Stimulated activated CD4-positive, alpha-beta T cell treated with anti-CD3 and anti-CD28 coated beads, Interleukin-4, amount 100 ng/mL, for 24 hours (primary cell): ENCODE measurements at places on chromosomes 3 and 15.

DNA sequence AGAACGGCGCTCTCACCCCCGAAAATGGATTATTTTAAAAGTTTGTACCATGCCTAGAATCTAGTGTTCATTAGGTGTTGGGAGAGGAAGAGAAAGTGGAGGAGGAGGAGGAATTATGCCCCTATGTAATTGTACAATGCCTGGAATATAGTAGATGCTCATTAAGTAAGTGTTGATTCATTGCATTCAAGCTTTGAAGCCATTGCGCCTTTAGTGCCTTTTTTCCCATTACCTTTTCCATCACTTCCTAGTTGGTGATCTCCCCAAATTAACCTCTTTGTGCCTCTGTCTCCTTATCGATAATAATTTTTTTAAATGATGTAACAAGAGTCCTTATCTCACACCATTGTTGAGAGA is 220.7 kb upstream of the PRICKLE2 start:
- no peak for DNase-seq

DNA sequence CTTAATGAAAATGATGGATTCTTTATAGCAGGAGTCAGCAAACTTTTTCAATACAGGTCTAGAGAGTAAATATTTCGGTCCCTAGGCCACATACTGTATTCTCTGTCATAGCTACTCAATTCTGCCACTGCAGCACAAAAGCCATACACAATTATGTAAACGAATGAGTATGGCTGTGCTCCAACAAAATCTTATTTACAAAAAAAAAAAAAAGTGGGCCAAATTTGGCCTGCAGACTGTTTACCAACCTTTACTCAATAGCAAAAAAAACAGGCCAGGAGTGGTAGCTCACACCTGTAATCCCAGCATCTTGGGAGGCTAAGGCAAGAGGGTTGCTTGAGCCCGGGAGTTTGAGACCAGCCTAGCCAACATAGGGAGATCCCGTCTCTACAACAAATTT is 41.1 kb downstream of the TTBK2 start:
- no peak for DNase-seq

DNA sequence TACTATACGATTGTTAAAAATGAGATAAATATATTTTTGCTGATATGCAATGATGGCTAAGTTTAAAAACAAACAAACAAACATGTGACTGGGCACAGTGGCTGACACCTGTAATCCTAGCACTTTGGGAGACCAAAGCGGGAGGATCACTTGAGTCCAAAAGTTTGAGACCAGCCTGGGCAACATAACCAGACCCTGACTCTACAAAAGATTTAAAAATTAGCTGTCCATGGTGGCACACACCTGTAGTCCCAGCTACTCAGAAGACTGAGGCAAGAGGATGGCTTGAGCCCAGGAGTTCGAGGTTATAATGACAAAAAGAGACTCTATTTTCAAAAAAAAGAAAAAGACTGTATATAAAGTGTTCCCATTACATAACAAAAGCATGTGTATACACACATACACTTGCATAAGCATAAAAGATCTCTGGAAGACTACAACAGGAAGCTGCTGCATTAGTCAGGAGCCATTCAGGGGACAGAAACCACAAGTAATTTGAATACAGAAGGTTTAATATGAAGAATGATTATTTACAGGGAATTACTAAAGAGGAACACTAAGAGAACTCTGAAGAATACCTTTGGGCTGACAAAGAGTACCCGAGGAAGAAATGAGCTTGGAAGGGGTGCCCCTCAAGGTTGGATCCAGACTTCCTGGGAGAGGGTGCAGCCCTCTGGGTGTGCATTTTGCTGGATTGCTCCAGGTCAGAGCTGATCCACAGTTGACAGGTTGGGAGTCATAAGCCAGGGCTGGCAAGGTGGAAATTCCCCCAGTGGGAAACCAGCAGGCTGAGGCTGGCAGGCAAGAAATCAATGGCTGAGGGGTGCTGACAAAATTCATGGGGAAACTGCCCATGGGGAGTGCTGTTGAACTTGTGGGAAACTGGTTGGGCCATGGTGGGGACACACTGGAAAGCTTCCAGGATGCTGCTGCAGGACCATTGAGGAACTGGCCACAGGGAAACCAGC is 9.3 kb upstream of the TM4SF18 start:
- DNase-seq, result no peak

DNA sequence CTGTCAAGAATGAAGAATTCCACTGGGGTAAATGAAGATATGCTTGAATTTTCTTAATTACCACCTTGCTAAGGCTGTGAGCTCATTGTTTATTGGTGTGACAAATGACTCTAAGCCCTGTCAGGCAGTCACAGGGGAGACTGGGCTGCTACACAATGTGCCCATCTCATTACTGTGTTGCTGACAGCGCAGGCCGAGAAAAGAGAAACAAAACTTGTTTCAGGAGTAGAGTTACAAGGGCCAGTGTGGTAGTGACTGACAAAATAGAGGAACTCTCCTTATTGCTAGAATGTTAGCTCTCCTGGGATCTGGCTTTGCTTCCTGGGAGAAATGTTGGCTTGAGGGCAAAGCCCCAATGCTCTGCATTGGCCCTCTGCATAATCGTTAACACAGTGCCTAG is 130.4 kb upstream of the CRBN start:
- no peak for DNase-seq

- no peak for DNase-seq
Measured at GRCh38 chr15:100923902-100924301, 4.7 kb downstream of the LRRK1 start.

GRCh38 chr15:65828585-65828984 is 36.5 kb upstream of the DENND4A start:
- peak; percentile 19 for DNase-seq
